ENCODE measurements at places on chromosomes 5 and 9.

DNA sequence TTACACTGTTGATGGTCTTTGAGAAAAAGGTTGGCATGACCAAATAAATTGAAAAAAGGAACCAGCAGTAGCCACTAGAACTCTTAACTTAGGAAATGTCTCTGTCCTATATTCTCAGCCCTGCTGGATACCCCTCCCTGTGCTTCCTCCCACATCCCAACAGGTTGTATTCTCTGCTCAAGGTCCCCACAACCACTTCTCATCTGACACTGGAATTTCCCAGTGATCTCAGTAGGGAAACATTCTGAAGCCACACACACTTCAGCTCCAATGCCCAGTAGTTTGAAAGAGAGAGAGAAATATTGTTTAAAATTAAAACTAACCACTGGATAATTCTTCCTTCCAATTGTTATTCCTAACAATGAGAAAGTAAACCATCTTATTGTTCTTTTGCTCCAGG is 30.0 kb upstream of the NREP start:
- DNase-seq = no peak

DNA sequence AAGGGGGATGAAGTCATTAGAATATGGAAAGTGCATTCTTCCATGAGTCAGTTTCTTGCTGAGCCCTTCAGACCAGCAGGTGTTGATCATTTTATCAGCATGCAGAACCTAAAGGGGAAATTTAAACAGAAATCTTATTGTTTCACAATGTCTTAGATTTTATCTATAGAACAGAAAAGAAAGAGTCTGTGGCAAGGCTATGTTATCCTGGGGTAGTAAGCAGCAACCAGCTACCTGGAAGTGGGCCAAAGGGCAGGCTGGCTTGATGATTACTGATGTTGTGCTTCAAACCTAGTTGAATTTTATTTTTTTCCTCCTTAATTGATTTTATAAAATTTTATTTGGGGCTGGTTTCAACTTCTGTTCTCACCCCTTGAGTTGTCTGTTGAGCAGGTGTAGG is 101.5 kb downstream of the LRRC70 start:
- DNase-seq = no peak

GRCh38 chr5:91535499-91535898 is 152.4 kb upstream of the ARRDC3 start:
- DNase-seq = no peak

GRCh38 chr9:134326724-134327601 is 708 bp downstream of the RXRA start:
- DNase-seq = peak; percentile 23

GRCh38 chr9:137365552-137366444 is 57.2 kb downstream of the EXD3 start:
- no peak for DNase-seq

DNA sequence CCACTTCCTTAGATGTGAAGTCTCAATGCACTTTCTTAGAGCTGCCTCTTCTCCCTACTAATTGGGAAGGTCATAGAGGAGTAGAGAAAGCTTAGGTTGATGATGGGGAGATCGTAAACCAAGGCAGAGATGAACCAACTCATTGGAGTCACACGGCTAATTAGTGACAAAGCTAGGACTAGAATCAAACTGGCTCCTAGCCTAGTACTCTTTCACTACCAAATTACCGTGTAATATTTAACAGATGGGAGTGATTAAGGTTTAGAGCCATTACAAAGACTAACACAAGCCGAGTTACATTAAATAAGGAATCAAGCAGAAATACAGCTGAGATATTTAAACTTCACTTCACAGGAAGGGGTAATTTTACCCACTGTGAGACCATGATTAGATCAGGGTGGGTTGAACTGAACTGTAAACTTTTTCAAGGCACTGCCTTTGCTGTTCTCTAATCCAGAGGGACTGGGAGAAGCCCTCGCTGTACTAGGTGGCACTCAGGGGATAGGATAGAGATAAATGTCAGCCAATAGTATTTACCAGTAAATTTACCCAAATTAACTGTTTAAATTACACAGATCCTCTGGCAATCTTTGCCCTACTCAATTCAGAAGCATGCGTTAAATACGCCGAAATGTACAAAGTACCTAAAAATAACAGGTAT is 166.4 kb upstream of the PIK3R1 start:
- DNase-seq = peak; percentile 74

GRCh38 chr5:122907276-122907675 is 61.9 kb downstream of the SNX24 start:
- peak; percentile 58 for DNase-seq

DNA sequence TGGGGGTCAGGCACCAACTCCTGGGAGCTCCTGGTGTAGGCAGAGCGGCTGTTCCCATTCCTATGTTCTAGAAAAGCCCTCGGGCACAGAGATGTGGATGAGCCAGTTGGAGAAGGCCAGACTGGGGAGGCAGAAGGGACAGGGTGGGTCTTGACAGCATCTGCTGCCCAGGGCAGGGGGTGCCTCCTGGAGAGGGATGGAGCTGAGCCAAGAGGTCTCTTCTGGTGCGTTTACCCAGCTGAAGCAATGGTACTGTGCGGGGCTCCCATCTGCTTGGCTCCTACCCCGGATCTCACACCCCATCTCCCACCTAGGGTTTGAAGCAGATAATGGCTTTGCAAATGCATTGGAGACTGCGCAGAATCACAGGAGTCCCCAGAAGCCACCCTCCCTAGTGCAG is 41.3 kb downstream of the SHB start:
- DNase-seq = no peak

DNA sequence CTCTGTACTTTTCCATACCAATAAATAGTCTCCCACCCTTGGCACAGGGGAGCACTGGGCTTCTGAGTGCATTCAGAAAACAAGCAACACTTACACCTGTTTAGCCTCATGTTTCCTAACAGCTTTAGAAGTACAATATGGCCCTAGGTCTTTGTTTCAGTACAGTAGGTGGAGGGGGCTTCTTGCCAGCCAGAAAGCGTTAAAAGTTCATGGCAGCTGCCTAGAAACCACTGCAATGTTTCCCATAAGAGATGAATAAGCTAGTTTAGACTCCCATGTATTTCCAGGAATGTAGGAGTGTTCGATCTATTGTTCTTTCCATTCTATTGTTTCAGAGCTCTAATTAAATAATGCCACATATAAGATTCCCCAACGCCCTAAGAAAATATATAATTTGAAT is 444.8 kb downstream of the ARHGEF28 start:
- no peak for DNase-seq

DNA sequence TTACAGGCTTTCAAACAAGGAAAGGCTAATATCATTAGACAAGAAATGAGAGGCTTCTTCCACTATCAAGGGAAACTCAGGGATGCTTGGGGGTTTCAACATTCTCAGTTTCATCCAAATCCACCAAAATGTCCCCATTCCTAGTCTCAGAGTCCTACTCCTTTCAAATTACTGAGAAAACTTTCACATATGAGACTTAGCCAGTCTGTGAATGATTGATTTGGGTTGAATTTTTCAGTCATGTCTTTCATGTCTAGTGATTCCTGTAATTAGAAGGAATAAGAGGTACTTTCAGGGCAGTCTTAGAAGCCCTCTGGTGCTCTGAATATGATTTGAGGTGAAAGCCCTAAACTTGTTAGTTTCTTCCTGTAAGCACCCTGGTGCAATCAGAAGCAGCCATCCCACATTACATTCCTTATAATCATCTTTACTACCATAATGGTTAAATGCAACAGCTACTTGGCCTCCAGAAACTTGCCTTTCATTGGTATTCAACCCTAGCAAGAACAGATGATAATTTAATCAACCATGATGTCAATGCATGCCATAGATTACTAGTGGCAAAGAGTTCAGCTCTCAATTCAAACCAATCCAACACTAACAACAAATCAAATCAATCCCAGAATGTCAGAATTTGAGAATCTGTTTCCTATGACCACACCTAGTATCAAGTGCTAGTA is 50.7 kb upstream of the RIC1 start:
- peak; percentile 60 for DNase-seq

DNA sequence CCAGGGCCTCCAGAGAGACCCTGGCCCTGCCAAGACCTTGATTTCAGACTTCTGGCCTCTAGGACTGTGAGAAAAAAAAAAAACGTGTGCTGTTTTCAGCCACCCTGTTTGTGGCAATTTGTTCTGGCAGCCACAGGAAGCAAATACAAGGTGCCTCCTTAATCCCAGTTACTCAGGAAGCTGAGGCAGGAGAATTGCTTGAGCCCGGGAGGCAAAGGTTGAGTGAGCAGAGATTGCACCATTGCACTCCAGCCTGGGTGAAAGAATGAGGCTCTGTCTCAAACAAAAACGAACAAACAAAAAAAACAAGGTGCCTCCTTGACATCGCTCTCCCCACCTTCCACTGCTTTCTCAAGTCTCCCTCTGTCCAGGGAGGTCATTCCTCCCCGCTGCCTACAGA is 98.0 kb downstream of the GABBR2 start:
- DNase-seq = no peak

DNA sequence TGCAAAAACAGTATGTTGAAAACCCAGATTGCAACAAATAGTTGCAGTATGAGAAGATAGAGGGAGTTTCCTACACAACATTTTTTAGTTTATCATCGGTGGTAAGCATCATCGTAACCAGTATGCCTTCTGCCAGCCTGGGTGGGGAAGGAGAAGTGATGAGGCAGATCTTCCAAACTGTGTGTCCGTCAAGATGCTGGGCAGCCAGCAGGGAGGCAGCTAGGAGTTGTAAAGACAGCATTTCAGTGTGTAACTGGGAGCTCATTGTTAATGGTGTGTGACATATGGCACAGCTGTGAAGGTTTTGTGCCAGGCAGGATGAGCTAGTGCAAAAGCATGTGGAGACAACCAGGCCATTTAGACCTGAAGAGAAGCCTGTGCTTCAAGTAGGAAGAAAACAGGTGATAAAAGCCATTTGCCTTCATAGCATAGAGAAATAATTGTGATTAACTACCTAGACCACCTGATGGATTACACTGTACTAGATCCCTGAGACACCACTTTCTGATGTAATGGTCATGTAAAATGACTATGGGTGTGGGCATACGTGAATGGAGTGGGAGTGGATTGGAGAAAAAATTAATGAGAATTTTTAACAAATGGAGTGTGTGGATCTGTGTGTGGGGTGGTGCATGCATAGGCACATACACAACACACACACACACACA is 347.0 kb upstream of the ADAMTSL1 start:
- peak; percentile 4 for DNase-seq

DNA sequence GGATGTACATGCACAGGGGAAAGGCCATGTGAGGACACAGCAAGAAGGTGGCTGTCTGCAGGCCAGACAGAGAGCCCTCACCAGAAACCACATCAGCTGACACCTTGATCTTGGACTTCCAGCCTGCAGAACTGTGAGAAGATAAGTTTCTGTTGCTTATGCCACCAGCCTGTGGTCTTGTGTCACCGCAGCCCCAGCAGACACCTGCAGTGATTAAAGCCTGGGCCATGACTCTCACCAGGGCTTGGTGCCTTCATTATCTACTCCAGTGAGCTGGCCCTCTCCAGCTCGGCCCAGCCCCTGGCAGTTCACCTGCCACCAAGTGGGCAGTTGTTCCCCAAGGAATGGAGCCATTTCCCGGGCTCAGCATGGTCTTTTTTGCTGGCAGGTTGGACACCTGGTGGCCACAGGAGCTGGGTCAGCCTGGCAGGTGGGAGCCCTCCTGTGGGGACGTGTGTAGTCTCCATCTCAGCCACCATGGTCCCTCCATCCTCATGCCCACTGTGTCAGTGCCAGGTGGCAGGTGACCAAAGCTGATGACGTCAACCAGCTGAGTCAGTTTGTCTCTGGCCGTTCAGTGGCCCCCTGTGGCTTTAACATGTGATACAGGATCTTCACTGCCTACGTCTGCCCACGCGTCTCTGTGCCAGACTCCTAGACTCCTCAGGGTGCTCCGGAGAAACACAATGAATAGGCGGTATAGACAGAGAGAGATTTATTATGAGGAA is 99.9 kb upstream of the PPP1R26 start:
- no peak for DNase-seq

- no peak for DNase-seq
Measured at GRCh38 chr9:134875371-134875770, 5.2 kb upstream of the FCN2 start.

GRCh38 chr9:27431543-27432147 is 92.4 kb upstream of the IFNK start:
- peak; percentile 25 for DNase-seq

DNA sequence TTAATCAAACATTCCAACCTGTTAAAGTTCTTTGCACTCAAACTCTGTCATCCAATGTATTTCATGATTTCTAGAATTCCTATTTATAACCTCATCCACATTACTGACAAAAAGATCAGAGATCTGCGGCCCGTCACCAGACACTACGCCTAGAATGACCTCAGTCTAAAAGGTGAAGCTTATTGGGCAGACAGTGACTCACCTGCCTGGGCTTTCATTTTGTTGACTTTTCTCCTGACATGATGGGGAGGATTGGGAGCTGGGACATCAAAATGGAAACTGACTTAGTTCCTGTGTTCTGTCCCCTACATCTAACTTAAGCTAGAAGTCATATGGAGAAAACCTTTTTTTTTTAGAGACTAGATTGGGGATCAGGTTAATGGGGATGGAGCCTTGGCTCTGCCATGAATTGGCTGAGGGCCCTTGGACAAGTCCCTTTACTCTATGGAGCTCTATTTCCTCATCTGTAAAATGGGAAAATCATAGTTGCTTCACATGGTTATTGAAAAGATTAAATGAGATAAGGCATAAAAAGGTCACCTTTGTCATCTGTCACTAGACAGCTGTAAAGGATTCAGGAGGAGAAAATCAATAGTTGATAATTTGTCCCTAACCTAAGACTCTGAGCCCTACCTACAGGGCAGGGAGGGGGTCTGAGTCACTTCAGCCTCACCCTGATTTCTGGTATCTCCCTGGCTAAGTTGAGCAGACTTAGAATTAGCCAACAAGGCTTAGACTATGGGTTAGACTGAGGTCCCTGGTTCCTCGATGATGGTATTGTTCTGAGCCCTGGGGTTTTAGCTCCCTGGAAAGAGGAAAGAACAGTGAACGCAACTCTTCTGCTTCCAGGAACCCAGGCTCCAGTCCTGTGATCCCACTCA is 224.8 kb upstream of the TBC1D2 start:
- DNase-seq = no peak

DNA sequence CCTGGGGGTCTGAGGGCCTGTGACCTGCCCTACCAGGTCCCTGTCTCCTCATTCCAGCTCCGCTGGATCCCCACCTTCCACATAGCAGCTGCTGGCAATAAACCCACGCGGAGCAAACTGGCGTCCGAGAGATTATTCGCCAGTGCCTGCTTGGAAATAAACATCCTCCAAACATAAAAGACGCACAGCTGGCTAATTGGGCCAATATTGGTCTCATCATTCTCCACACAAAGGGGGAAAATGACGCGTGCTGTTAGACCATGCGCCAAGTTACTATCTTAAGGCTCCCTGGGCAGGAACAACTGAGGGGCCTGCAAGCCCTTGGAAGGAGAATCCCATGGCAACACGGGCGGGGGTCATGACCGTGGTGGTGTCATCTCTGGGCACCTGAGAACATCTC is 73.3 kb upstream of the SARDH start:
- DNase-seq = no peak
